ENCODE measurements at places on chromosomes 11 and 22. TPM values are rescaled to one million over a fixed set of nuclear protein-coding genes. Genes with fewer than 3 reads are reported as not detected.

Gene GGTLC3
- total RNA-seq, result not detected

Gene CTSC
- 10.6 TPM for total RNA-seq

Gene SPECC1L
- total RNA-seq, result 36.9 TPM

Gene CASP1
- total RNA-seq, result 1.5 TPM

Gene DUSP18
- total RNA-seq, result 21.9 TPM

Gene VSIG10L2
- total RNA-seq, result not detected

Gene OR52H1
- not detected for total RNA-seq

Gene MADD
- 67.9 TPM for total RNA-seq

Gene B3GAT1
- total RNA-seq, result 60.2 TPM

Gene TBX1
- not detected for total RNA-seq

Gene KREMEN1
- 6.6 TPM for total RNA-seq

Gene C11orf86
- not detected for total RNA-seq

Gene SNU13
- total RNA-seq, result 57.8 TPM

Gene PTS
- total RNA-seq, result 24.1 TPM

Gene FGF3
- not detected for total RNA-seq

Gene SPCS2
- 22.9 TPM for total RNA-seq

Gene SCGB1D2
- total RNA-seq, result not detected

Gene ST14
- 0.25 TPM for total RNA-seq

Gene PLAAT5
- 1.5 TPM for total RNA-seq

Gene CD44
- total RNA-seq, result 7.9 TPM

Gene PTPMT1
- 16.2 TPM for total RNA-seq

Gene TPCN2
- total RNA-seq, result 5.2 TPM

Gene LYVE1
- total RNA-seq, result 4.9 TPM

Gene C11orf52
- not detected for total RNA-seq

Gene FERMT3
- 0.98 TPM for total RNA-seq

Gene SLC37A4
- 9.8 TPM for total RNA-seq

Gene YPEL1
- total RNA-seq, result 73.5 TPM

Gene F2
- not detected for total RNA-seq

Gene NDUFV1
- 184 TPM for total RNA-seq

Gene OR8G1
- total RNA-seq, result not detected

Gene UCP3
- 0.98 TPM for total RNA-seq

Gene CNGA4
- total RNA-seq, result 0.25 TPM

Gene FBLN1
- total RNA-seq, result 39.3 TPM

Gene TRPM5
- not detected for total RNA-seq

Gene PNPLA5
- total RNA-seq, result 0.25 TPM

Gene FIBIN
- total RNA-seq, result 4.4 TPM

Gene RFPL2
- 0.49 TPM for total RNA-seq

Gene OR52K1
- not detected for total RNA-seq

Gene RAC2
- total RNA-seq, result 0.25 TPM

Gene TMEM121B
- 15.5 TPM for total RNA-seq

Gene C11orf65
- 0.49 TPM for total RNA-seq

Gene TCN2
- 11.1 TPM for total RNA-seq

Gene TESMIN
- under 0.01 TPM for total RNA-seq
